Left ventricle myocardium superior (tissue), 1 donor: ENCODE measurements at places on chromosomes 3 and 15.

DNA sequence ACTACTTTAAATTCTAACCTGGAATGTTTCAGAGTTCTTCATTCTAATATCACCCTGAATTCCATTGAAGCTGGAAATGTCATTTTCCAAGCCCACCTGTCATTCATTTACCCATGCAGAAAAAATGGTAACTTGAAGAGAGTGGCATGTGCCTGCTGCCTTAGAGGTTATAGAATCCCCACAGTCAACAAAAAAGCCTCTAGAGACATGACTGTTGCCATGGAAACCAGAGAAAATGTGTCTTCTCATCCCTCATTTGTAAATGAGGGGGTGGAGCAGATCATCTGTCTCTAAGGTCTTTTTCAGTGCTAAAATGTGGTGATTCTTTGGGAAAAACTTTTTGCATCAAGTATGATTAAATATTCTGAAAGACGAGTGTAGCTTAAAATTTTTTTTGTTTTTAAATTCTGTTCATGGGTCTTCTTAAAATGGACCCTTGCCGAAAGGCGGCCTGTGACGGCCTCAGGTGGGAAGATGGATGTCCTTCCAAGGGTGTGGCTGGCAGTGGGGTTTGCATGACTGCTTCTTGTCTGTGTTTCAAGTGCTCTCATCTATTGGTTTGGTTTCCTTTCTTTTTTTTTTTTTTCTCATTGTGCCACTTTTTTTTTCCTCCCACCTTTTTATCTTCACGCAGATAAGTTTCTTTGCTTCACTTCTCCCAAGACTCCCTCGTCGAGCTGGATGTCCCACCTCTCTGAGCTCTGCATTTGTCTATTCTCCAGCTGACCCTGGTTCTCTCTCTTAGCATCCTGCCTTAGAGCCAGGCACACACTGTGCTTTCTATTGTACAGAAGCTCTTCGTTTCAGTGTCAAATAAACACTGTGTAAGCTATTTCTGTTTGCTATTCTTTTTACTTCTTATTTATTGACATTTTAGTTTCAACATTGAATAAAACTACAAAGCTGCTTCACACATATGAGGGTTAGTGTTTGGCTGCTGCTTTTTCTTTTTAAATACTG lies 23.0 kb downstream of the TPM1 start:
- no peak for DNase-seq

- no peak for DNase-seq
These were observed 117.2 kb downstream of the TCF12 start for GRCh38 chr15:57035664-57036063.

- no peak for DNase-seq
These were observed 1.1 kb downstream of the MRPL47 start for GRCh38 chr3:179603321-179603720.

- DNase-seq = no peak
These were observed 80.2 kb downstream of the LRRK1 start for GRCh38 chr15:100999369-100999768.

- DNase-seq = no peak
These were observed 242.5 kb upstream of the TMCO5A start for GRCh38 chr15:37691911-37692310.

DNA sequence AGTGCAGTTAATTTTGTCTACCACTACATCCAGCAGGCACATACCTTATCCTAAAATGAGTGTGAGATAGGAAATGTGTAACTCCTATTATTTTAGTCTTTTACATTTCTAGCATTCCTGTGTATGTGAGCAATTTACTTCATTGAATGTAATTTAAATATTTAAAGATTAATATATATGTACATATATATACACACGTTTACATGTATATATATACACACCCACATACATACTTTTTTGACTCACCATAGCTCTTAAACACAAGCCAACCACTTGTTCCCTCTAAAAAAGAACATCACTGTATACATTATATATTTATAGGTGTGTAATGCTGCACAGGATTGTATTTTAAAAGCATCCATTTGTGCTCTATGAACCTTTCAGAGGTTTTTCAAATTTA lies 425.6 kb upstream of the NECTIN3 start:
- no peak for DNase-seq

DNA sequence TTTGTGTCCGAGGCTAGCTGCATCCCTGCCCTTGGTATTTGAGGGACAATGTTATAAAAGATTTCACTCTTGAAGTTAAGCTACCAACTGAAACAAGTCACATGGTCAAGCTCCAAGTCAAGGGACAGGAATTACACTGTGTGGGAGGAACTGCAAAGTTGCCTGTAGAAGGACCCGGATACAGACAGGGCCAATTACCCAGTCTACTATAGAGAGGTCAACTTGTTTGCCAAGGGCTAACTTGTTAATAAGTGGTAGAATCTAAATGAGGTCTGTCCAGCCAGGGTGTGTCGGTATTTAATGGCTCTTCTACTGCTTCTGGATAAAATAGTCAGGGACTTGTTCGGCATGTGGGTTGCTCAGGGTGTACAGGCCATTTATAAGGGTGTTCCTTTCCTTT lies 55.7 kb downstream of the PTPRG start:
- DNase-seq = no peak

GRCh38 chr3:171654809-171655208 lies 155.5 kb downstream of the PLD1 start:
- DNase-seq = peak; percentile 70

DNA sequence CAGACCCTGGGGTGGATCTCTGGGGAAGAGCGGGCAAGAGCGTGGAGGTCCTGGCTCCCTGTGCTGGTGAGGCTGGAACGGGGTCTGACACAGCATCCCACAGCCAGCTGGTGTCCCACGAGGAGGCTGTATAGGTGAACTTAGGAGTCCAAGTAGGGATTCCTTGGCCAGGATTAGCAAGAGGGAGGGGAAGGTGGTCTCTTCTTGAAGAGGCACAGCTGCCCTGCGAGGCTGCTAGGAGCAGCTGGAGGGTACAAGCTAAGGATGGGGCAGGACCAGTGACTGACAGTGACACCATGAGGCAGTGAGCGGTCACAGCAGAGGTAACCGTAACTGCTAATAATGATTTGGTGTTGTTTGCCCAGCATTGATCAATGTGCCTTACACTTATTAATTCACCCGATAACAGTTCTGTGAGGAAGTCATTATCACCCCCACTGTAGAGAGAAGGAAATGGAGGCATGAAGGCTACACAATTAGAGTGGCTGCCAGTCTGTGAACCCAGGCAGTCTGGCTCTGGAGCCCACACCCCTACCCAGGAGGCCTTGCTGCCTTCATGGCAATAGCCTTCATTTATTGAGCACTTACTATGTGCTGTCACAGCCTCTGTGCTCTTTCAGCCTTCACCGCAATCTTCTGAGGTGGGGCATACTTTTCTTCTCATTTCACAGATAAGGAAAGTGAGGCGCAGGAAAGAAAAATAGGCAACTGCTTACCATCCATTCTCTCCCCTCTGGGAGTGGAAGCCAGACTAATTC lies 59.4 kb downstream of the TMEM44 start:
- peak; percentile 47 for DNase-seq

- no peak for DNase-seq
These were observed 61.2 kb upstream of the XRN1 start for GRCh38 chr3:142509079-142509478.

DNA sequence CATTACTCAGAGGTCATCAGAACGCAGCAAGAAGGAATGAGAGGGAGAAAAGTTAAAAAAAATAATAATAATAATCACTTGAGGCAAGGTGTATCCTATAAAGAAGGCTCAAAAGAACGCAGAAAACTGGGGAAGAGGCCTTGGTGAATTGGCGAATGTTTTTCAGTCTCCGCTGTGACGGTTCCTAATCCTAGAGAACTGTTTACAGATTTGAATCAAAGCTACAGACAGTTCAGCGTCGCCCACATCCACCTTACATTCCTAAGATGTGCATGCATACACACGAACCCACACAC lies 634 bp downstream of the ZMAT3 start:
- no peak for DNase-seq

- no peak for DNase-seq
These were observed 325.9 kb downstream of the MECOM start for GRCh38 chr3:169337500-169338078.

- DNase-seq = no peak
These were observed 6.9 kb downstream of the AADACL2 start for GRCh38 chr3:151740581-151740980.

GRCh38 chr3:188860147-188860546 lies 311.6 kb upstream of the TPRG1 start:
- DNase-seq = no peak

- DNase-seq = no peak
These were observed 324.6 kb downstream of the MFSD1 start for GRCh38 chr3:159126261-159127020.

DNA sequence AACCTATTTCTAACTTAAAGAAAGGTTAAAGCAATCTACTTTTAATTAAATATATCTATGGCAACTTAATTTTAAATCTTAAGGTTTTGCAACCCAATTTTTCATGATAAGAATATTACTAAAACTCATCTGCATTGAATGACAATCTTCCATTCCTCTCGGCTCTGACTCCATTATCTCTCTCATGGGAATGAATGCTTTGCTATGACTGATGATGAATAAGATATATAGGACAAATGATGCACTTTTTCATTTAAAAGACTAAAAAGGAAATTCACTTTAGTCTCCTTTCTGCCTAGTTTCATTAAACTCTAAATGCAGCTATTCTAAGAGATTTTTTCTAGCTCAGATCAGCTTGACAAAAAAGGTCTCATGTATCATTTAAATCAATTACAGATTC lies 68.7 kb downstream of the GBE1 start:
- DNase-seq = no peak

GRCh38 chr3:47605652-47606051 lies 27.0 kb upstream of the CSPG5 start:
- no peak for DNase-seq

- no peak for DNase-seq
These were observed 431.2 kb upstream of the THBS1 start for GRCh38 chr15:39149636-39150150.

DNA sequence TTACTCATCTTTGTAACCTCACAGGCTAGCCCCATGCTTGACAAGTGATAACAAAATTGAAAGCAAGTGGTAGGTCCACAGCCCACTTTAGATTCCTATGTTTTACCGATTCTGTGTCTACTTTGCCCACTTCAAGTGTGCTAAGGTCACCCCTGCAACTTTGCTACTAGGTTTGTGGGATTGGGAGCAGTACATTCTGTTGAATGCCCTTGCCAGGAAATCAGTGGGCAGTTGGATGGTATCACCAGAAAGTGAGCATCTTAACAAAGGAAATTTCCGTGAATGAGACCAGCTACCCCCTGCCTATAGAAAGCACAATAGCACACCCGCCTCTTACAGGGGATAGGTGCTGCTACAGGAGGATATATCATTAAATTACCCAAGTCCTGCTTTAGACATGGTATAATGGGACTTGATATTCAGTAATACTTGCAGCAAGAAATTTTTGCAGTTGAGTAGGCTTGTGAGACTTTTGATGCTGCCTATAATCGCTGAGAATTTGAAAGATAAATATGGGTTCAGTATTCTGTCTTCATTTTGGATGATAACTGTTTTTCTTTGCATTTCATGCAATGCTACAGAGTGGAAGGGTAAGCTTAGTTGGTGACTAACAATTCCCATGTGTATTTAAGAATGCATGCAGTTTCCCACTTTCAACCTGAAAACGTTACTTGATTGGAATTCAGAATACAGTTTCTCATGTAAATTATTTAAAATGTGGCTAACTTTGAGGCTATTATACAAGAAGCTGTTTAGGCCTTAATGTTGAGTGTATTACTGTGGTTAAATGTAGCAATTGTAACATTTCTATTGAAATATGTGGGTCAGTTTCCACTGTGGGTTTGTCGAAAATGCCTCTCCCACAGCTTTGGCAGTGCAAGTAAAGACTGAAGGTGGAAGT lies 9.5 kb downstream of the EBLN2 start:
- no peak for DNase-seq

DNA sequence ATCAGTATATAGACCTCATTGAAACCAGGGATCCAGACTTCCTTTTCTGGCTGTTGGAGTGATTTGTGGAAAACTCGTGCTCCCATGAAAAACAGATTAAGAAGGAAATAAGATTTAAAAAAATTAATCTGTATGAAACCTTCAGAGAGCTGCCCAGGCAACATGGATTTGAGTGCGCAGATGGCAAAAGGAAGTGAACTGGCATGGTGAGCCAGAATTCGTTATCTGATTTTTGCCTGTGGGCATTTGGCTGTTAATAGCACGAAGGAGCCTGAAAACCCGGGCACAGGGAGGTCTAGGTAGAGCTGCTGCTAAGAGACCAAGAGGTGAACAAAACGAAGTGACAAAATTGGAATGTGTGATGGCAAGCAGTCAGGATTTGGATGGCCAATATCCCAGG lies 19.1 kb upstream of the SPINK8 start:
- DNase-seq = no peak

GRCh38 chr15:55599439-55599838 lies 11.3 kb upstream of the PYGO1 start:
- DNase-seq = no peak

- no peak for DNase-seq
These were observed 111.0 kb downstream of the RFTN1 start for GRCh38 chr3:16402451-16402850.

- DNase-seq = no peak
These were observed 98.9 kb downstream of the TOP2B start for GRCh38 chr3:25565807-25566206.

- DNase-seq = no peak
These were observed 584.3 kb downstream of the ROBO1 start for GRCh38 chr3:79183496-79183895.

- no peak for DNase-seq
These were observed 16.6 kb downstream of the KPNA1 start for GRCh38 chr3:122498152-122498551.

DNA sequence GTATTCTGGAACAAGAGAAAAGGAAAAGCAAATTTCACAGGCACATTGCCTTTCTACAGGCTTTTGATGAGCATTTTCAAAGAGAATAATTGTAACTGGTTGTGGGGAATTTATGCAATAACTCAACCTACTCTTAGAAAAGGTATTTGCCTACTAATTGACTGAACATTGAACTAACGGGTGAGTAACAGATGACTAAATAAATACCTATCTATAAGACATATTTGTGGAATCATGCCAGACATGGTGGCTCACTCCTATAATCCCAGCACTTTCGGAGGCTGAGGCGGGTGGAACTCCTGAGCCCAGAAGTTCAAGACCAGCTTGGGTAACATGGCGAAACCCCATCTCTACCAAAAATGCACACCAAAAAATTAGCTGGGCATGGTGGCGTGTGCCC lies 367.7 kb downstream of the CGGBP1 start:
- no peak for DNase-seq

DNA sequence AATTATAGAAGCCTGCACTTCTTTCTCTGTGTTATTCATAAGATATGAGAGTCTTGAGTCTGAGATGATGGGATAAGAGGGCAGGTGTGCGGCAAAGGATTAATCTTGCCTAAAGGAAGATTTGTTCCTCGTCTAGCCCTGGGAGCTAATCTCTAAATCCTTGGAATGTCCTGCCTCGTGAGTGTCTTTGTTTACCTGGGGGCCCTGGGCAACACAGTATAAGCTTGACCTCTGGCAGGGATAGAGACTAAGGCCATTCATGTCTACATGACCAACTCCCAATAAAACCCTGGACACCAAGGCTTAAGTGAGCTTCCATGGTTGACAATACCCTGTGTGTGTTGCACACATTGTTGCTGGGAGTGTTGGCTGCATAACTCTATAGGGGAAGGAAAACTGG lies 3.2 kb upstream of the AGBL1 start:
- DNase-seq = no peak

- DNase-seq = no peak
These were observed 15.8 kb downstream of the SCG5 start for GRCh38 chr15:32657198-32657883.

- peak; percentile 47 for DNase-seq
These were observed 550 bp downstream of the CLN6 start for GRCh38 chr15:68228971-68229385.
